ENCODE measurements at places on chromosomes 16 and 17.

- DNase-seq, result no peak
Observed at GRCh38 chr16:9526791-9527190, 435.3 kb downstream of the HAPSTR1 start.

- no peak for DNase-seq
Observed at GRCh38 chr17:18314059-18314730, 599 bp downstream of the TOP3A start.

DNA sequence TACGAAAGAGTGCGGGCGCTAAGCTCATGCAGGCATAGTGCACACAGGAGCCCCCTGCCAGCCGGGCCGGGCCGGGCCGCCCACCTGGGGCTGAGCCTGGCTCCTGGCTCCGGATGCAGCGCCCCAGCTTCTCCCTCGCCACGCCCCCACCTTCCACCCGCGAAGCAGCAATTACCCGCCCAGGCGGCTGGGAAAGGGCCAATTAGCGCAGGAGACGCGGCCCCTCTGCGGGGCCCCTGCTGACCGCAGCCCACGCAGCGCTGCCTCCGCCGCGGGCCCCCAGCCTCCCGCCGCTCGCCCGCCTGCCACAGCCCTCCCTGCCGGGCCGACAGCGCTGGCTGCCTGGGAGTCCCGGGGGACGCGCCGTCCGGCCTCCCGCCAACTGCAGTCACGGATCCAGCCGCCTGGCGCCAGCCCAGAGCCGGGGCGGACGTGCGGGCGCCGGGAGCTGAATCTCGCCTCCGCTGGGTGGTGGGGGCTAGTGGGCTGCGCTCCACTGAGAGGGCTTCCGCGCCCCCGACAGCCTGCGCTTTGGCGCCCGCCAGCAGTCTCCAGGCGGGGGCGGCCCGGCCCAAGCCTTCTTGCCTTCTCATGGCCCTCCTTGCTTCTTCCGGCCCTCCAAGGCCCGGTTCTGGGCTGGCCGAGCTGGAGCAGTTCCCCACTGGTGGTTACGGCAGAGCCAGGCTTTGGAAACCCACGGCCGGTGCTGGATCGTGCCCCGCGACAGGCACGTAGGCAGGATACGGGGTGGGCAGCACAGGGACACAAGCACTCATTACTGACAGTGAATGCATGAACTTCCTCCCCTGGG lies 14.9 kb upstream of the CBFB start:
- DNase-seq, result peak; percentile 85

DNA sequence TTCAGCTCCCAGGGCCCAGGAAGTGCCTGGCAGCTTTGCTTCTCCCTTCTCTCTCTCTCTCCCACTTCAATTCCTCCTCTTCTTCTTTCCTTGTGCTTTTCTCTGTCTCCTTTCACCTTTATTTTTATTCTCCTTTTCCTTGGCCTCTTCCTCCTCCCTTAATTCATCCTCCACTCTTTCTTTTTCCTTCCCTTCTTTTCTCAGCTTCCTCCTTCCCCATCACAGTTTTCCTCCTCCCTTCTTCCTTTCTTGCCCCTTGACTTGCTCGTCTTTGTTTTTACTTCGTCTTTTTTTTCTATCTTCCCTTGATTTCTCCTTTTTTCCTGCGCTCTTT lies 99.4 kb upstream of the LHX1 start:
- no peak for DNase-seq

GRCh38 chr17:489758-490329 lies 137.2 kb upstream of the RPH3AL start:
- DNase-seq, result peak; percentile 65

GRCh38 chr16:89536886-89537548 lies 23.5 kb upstream of the RPL13 start:
- no peak for DNase-seq

DNA sequence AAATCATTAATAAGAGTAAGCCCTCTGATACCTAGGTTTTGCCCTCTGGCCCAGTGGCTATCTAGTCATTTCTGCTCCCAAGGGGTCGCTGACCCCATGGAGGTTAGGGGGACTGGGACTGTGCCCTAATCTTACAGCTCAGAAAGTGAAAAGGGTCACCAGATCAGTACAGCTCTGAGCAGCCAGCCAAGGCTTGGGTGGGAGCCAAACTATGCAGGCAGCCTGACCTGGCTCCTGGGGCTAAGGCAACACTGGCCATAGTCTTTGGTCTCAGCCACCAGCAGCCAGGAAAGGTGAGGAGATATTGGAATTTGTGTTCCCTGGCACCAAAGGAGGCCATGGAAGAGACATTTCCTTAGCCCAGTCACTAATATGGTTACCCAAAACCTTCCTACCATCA lies 67.6 kb downstream of the ASIC2 start:
- no peak for DNase-seq

DNA sequence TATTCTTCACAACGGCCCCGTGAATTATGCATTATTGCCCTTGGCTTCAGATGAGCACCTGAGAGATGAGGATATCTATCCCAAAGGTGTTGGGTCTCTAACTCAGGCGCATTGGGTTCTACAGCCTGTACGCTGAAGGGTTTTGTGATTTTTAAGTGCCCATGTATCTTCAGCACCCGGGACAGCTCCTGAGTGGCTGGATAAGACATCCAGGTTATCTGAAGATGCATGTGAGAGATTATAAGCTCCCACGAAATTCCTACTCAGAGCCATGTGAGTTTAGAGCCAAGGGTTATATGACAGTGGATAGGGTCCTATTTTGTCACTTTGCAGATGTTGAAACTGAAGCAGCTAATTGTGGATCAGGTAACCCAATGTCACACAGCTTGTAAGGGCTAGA lies 612.3 kb upstream of the EEF2KMT start:
- no peak for DNase-seq

GRCh38 chr16:1788095-1788707 lies 5.3 kb downstream of the IGFALS start:
- DNase-seq, result no peak

- DNase-seq, result no peak
Observed at GRCh38 chr17:68950725-68951124, 4.5 kb downstream of the ABCA8 start.

GRCh38 chr17:30380643-30381339 lies 2.1 kb downstream of the CPD start:
- DNase-seq, result no peak

DNA sequence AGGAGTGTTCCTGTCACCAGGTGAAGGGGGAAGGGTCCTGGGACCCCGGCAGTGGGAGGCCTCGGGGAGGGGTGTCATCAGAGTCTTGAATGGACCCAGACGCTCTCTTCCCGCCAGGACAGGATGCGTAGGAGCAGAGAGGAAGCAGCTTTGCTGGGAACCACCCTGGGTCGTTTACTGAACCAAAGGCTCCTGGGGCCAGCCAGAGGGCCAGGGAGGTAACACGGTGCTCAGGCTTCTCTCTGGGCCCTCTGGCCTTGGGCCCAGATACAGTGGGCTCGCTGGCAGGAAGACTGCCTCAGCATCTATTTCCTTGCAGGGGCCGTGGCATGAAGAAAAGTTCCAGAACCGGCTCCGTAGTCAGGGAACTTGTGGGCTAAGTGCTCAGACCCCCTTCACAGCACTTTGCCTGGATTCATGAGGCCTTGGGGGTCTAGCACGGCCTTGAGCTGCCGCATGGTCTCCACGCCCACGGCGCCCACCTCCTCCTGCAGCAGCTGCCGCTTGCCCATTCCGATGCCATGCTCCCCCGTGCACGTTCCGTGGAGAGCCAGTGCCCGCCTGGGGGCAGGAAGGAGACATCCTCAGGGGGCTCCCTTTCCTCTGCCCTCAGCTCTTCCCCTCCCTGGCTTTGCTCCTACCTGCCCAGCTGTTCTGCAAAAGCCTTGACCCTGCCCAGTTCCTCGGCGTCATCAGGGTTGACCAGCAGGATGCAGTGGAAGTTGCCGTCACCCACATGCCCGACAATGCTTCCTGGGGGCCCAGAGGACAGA lies 4.4 kb downstream of the LDHD start:
- DNase-seq, result no peak

DNA sequence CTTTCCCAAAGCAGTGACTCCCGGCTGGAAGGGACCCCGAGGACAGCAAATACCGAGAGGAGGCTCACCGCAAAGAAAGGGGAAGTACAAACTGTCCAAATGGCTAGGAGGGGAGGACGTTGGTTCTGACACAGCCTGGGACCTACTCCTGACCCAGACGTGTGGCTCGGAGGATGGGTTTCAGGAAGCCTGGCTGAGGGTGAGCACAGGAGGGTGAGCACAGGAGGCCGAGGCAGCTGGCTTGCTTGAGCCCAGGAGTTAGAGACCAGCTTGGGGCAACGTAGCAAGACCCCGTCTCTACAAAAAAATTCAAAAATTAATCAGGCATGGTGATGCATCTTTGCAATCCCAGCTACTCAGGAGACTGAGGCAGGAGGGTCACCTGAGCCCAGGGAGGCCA lies 83.2 kb downstream of the C16orf78 start:
- no peak for DNase-seq

GRCh38 chr17:81710514-81711308 lies 1.4 kb upstream of the SLC25A10 start:
- no peak for DNase-seq

DNA sequence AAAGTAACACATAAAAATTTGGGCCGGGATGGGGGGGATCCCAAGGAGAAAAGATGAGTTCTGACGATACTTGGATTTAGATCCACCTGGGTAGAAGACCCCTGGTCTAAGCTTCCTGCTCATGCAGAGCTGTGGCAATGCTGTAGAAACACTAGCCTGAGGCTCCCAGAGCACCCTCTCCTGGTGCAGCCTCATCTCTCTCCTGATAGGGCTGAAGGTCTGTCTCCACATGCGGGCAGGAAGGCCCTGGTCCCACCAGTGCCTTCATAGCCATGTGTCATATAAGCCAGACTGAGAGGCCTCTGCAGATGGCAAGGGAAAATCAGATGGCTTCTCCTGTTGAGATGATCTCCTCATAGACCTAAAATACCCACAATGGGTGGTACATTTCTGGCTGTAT lies 518.0 kb upstream of the ZFHX3 start:
- DNase-seq, result no peak

DNA sequence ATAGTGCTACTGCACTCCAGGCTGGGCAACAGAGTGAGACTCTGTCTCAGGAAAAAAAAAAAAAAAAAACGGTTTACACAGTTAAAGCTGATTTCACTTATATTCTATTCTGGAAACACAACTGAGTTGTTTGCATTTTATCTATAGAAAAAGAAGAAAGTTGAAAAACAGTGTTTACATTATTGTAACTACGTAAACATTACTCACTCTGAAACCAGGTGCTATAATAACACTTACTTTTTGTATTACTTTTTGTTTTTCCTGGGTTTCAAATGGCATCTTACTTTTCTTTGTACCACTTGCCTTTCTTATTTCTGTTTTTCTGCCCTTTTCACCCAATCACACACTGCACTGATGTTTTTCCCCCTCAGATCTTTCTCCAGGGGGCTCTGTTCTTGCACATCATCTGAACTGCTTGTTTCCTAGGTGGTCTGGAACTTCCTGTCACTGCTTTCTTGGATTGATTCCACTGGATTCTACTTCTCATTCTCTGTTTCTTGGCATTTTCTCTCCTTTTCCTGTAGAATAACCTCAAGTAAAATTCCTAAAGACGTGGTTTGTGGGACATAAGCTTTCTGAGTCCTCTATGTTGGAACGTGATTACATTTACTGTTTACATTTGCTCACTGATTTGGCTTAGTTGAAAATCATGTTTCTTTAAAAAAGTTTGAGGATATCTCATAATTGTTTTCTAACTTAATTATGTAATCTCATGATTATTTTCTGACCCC lies 142.1 kb downstream of the HS3ST3B1 start:
- DNase-seq, result no peak

Measured in stimulated activated CD4-positive, alpha-beta T cell treated with anti-CD3 and anti-CD28 coated beads, Interleukin-1b, Interleukin-23, amount 100 ng/mL, for 48 hours (primary cell).